ENCODE measurements at places on chromosomes 2 and 18.

GRCh38 chr2:38626326-38627035 lies 23.8 kb upstream of the HNRNPLL start:
- no peak for DNase-seq

GRCh38 chr2:221958224-221958623 lies 340.6 kb downstream of the PAX3 start:
- DNase-seq: no peak

DNA sequence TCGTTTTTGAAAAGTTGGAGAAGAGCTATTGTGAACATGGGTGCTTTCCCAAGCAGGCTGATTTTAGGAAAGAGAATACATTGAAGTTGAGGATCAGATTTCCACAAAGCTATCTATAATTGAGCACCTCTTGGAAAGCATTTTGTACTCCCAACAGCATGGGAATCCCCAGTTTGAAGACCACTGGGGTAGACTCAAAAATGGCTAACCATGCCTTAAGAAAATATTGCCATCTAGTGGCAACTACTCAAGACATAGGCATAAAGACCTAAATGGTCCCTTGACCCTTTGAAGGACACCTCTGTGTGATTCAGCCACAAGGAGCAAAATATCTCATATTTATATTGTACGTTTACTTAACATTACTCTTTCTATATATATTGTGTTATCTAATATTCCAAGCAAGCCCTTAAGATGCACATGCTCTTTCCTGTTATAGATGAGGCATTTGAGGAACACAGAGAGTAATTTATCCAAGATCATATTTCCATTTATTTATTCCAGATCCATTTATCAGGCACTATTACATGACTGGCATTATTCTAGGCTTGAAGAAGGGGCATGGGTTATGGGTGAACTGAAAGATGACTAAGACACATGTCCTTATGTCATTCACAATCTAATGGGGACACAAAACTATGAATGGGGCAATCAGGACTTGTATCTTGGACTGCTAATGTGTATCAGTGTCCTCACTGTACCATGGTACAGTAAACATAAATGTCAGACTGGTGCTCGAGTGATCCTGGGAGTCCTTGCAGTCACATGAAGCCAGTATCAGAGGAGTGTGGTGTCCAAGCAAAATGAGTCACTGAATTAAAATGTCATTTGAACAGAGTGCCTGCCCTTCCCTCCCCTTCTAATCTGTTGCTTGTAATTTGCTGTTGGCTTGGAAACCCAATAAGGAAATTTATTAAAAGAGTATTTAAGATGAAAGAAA lies 121.0 kb upstream of the XPO1 start:
- no peak for DNase-seq

GRCh38 chr2:27960237-27960912 lies 69.8 kb downstream of the BABAM2 start:
- no peak for DNase-seq

GRCh38 chr2:15652252-15652651 lies 60.6 kb downstream of the DDX1 start:
- no peak for DNase-seq

- no peak for DNase-seq
These were observed 279.7 kb upstream of the TRIB2 start for GRCh38 chr2:12436935-12437561.

DNA sequence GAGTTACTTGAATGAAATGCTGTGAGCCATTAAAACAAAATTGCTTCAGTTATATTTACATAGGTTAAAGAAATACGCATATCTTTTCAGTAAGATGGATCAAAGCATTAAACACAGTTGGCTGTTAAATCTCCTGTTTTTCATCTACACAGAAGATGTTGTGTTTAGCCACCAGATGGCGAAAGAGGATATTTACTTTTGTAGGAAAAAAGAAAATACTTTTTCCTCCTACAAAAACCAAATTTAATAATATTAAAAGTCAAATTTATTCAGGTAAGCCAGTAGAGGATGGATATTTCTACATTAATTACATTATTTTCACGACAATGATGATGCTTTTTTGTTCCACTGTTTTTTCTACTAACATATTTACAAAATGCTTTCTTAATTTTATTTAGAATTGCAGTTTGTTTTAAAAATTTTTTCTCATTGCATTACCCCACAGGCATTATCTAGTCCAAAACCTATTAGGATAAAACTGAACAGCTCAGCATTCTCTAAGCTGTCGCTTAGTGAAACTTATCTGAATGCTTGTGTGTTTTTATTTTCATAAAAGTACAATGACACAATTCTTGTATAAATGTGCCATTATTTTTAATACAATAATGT lies 173.7 kb downstream of the ASXL3 start:
- DNase-seq: no peak

DNA sequence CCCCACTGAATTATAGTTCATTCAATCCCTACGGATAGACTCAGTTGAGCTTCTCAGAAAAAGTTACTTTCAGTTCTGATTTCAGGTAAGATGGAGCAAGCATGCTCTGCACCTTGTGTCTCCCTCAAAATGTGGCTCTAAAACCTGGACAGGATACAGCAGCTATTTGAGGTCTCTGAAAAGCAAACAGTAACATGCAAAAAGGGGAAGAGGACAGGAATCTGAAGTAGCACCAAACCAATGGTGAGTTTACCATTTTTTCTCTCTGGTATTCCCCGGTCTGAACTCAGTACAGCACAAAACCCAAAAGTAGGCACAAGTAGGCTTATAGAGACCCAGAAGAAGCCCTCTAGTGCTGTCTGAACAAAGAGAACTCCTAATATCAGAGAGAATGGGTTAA lies 34.1 kb downstream of the LANCL1 start:
- DNase-seq: no peak

GRCh38 chr2:8158711-8159110 lies 523.1 kb upstream of the ID2 start:
- DNase-seq: no peak

GRCh38 chr2:47309952-47310800 lies 92.8 kb upstream of the MSH2 start:
- DNase-seq: no peak

DNA sequence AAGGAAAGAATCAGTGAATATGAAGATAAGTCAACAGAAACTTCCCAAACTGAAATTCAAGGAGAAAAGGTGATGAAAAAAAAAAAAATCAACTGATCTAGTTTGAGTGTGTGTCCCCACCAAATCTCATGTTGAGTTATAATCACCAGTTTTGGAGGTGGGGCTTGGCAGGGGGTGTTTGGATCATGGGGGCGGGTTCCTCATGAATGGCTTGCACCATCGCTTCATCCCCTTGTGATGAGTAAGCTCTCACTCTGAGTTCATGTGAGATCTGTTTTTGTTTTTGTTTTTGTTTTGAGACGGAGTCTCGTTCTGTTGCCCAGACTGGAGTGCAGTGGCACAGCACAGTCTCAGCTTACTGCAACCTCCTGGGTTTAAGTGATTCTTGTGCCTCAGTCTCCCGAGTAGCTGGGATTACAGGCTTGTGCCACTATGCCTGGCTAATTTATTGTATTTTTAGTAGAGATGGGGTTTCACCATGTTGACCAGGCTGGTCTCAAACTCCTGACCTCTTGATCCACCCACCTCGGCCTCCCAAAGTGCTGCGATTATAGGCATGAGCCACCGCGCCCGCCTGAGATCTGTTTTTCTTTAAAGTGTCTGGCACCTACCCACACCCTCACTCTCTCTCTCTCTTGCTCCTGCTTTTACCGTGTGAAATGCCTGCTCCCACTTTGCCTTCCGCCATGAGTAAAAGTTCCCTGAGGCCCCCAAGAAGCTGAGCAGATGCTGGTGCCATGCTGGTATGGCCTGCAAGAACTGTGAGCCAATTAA lies 4.0 kb upstream of the SLC66A2 start:
- no peak for DNase-seq

- no peak for DNase-seq
These were observed 520.0 kb downstream of the SLC4A3 start for GRCh38 chr2:220147161-220148038.

DNA sequence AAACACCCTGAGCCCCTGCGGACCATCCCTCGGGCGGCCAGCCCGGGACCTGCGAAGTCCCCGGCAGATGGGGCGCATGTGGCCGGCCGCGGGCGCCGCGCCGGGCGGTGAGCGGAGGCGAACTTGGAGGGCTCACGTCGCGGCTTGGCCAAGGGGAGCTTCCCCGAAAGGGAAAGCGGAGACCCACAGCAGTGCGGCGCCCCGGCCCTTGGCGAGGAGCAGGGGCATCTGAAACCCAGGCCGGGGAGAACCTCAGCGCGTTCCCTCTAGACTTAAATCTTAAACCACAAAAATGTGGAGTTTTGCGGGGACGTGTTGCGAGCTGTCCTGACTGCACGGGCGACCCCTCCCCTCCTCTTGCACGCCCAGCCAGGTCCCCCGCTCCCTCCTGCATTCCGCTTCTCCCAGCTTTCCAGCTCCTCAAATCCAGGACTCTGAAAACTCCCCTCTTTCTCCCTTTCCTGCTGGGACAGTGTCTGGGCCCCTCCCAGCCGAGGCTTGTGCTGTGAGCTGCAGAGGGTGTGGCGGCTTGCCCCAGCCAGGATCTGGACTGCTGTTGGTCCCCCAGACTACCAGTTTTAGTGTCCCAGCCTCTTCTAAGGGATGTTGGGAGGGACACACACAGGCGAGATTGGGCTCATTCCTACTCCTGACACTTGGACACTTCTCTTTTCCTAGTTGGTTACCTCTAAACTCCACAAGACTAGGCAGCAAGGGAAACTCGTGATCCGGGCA lies 1.3 kb downstream of the FMNL2 start:
- DNase-seq: no peak

DNA sequence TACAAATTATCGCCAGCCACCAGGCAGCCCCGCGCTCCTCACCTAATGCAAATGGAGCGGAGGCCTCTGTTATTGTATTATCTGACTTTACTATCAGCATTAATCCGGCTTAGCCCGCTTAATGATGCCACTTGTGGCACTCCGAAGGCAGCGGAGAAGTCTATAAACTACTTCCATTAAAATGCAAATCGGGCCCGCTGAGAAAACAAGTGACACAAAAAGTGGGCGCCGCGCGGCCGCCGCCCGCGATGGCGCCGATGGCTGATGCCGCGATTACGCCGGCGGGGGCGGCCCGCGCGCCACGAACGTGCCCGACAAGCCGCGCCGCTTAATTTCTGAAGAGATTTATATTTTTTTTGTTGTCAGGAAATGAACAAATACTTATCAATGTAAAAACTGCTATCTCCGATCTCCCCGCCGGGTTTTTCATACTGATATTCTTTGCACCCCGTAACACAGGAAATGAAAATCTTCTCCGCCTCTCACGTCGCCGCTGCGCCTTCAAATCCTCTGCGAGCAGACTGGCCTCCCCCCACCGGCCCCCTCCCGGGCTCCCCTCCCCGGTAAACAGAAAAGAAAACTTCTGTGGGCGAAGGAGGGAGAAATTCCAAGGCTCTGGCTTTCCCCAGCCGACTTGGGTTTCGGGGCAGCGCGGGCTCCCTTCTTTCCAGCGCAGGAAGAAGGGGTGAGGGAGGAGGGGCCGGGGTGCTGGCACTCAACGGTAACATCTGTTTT lies 221.8 kb downstream of the INSIG2 start:
- DNase-seq: peak; percentile 34

DNA sequence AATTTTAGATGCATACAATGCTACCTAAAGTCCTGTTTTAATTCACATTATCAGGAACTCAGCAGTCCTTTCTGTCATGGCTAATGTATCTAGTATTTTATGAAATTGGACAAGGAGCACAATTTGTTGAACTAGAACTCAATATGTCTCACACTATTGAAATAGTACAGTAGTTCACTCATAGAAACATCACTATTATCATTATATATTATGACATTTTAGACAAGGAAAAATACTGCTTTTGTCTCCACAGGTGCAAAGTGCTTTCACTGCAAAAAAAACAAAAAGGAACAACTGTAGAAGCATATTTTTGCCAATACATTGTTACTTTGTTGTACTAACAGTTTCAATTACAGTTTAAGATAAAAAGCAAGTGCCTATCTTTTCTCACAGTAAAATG lies 419.2 kb upstream of the CDH19 start:
- DNase-seq: no peak

DNA sequence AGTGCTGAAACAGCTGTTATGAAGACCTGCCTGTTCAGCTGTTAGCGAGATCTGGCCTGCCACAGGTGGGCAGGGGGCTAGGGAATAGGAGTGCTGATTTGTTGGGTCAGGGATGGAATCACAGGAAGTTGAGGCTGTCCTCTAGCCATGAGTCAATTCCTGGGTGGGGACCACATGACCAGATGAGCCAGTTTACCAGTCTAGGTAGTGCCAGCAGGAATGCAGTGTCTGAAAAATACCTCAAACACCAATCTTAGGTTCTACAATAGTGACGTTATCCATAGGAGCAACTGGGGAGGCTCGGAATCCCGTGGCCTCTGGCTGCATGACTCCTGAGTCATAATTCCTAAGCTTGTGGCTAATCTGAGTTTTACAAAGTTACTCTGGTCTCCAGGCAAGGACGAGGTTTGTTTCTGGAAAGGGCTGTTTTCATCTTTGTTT lies 44.9 kb downstream of the DYSF start:
- DNase-seq: no peak

DNA sequence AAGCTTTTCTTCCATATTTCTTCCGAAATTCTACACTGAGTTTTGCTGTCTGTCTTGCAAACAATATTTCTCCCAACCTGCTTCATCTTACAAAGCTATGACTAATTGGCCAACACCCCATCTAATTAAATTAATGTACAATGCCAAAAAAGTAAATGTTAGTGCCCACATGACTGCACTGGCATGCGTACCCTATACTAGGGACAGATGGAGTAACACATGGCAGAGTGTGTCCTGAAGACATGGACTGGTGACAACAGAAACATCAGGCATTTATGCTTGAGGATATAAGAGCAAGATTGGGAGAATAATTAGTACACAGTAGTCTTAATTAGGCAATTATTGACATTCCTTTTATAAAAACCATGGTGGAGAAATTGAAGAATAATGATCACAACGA lies 66.8 kb downstream of the MREG start:
- DNase-seq: no peak

DNA sequence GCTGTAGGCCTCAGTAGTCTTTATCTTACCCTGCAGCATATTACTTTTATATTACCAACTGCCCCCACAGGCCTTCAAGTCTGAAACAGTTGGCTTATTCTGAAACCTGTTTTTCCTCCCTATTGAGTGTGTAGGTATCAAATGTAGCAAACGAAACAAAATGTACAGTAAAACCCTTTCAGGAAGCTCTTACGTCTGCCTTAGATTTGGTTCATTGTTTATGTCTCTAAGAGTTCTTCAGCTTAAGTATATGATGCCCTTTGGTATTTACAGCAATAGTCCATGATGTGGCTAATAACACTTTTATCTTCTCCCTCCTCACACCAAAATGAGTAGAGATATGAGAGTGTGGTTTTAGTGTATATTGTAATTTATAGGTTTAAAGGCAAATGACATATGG lies 108.8 kb downstream of the DOCK10 start:
- DNase-seq: no peak

DNA sequence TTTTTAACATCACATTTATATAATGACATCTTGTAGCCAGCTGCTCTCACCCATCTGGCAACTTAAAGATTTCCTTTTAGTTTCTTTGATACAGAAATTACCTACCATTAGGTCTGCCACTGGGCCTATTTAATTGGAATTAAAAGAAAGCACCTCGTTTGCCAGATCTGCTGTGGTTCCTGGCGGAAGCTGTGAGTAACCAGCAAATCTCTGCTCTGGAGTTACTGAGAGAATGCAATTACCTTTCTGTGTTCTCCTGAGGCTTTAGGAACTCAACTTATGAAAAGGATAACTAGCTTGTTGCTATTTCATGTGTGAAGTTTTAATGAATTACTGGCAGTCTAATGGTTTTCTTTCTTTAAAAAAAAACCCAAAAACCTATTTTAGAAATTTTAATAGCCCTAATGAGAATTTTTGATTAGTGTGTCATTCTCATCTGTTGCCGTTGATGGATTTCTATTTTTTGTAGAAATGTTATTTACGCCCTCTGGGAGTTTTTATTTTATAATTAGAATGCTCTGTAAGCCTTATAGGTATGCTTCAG lies 69.7 kb upstream of the LYPD6B start:
- no peak for DNase-seq

GRCh38 chr2:95343429-95344214 lies 46.5 kb downstream of the KCNIP3 start:
- no peak for DNase-seq
